ENCODE measurements at places on chromosomes 2 and 18. TPM values are rescaled to one million over a fixed set of nuclear protein-coding genes. Genes with fewer than 3 reads are reported as not detected.

Gene UGT1A8
- total RNA-seq: not detected

Gene DSG4
- total RNA-seq: not detected

Gene KCNS3
- total RNA-seq: 0.41 TPM

Gene PTPRM
- 0.66 TPM for total RNA-seq

Gene CIB4
- not detected for total RNA-seq

Gene FAM136A
- 41.7 TPM for total RNA-seq

Gene CREG2
- total RNA-seq: not detected

Gene MC2R
- not detected for total RNA-seq

Gene RANBP2
- total RNA-seq: 69.5 TPM

GRCh38 chr18:73646772-73647171 is 500.9 kb downstream of the FBXO15 start:
- H3K4me3 ChIP-seq: no peak overlapping the region
- no peak overlapping the region for H3K27ac ChIP-seq
- H3K4me1 ChIP-seq: no peaks in the 10 kb centered on the region
- no peaks in the 10 kb centered on the region for H3K27me3 ChIP-seq
- no peak for DNase-seq

DNA sequence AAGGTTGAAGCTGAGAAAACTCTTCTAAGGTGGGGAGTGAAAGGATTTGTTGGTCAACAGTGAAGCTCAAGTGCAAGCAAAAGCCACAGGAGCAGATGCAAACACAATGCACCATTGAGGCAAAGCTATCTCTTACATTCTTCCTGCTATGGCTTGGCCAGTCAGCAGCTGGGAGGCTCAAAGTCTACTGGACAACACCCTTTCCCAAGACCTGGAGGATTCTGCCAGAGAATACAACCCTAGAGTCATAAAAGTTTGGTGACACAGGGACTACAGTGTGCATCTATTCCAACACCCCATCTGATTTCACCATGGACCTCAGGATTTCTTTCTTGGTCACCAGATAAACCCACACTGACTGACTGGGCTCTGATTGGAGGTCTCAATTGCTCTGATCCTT is 342.0 kb downstream of the HRH4 start:
- H3K4me1 ChIP-seq: no peaks in the 10 kb centered on the region
- H3K27me3 ChIP-seq: no peaks in the 10 kb centered on the region
- no peak overlapping the region for H3K27ac ChIP-seq
- no peak overlapping the region for H3K4me3 ChIP-seq
- DNase-seq: no peak

DNA sequence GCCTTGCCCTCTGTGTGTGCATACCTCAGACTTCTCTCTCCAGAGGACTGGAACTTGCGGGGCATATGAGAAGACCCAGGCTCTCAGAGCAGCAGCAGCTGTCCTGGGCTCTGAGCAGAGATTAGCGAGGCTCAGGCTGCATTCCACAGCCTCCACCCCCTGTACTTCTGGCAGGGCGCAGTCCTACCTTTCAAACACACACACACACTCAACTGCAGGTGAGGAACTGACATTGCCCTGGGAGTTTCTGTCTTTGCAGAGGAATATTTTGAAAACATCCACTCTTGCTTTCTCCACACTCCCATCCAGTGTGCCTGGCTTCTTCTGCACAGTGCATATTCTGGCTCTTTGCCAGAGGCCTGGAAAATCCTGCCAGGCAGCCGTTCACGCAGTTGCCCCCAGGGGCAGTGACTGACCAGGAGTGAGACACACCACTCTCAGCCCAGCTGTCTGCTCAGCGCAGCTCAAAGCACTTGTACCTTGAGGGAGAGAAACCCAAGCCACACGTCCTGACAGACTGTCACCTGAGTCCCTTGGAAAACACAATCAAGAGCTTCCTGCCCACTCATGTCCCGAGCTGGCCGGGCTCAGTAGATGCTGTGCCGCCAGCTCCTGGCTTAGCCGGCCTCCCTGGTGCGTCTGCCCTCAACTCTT is 460.8 kb downstream of the RNF144A start:
- H3K27ac ChIP-seq: no peak overlapping the region
- no peaks in the 10 kb centered on the region for H3K36me3 ChIP-seq
- no peaks in the 10 kb centered on the region for H3K4me1 ChIP-seq
- H3K27me3 ChIP-seq: no peaks in the 10 kb centered on the region
- H3K4me3 ChIP-seq: no peak overlapping the region

DNA sequence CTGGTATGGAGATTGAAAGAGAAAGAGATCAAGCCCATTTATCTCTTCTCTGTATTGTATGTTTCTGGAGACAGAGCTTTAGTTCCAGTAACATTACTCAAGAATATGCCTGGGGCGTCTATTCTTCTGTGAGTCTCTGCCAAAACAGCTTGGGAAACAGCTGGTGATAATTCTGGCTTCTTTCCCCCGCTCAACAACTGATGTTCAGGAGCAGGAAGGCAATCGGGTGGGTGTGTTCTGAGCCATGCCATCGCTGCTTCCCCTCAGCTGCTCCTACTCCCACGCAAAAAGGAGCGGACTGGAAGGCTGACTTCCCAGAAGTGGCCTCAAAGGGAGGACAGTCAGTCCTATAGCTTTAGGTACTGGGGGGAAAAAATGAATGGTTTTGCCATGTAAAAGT is 695.1 kb downstream of the PLCL1 start:
- no peak overlapping the region for H3K4me3 ChIP-seq
- no peak for DNase-seq
- H3K27me3 ChIP-seq: no peaks in the 10 kb centered on the region
- no peaks in the 10 kb centered on the region for H3K36me3 ChIP-seq
- H3K4me1 ChIP-seq: no peaks in the 10 kb centered on the region

DNA sequence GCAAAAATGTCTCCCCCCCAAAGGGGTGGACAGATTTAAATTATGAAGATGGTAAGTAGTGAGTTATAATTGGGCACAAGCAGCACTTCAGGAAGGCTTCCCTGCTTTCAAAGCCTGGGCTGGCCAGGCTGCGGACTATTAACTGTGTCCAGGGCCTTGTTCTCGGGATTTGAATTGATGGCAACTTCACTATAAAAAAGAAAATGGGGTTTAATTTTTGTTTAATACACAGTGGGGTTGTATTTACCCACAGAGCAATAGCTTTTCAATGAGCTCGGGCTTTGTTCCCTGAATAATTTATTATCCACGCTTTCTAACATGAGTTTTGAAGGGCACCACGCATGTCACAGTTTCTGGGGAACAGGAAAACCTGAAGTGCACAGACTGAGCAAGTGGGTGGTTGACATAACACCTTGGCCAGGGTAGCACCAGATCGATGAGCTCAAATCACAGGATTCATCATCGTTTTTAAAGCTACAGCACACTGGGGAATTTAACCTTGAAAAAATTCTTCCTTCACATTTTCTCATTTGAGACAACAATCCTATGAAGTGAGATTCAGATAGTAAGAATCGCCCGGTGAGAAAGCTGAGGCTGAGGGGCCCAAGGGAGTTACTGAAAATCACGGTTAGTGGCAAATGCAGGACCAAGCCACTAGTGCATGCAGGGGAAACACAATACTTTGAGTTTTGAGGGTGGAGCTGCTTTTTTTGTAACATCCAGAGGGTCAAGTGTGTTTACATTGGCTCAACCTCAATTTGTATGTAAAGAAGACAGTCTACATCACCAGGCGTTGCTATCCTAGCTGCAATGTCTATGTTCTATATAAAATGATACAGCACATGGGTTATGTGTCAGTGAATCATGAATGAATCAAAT is 28.9 kb upstream of the LMAN1 start:
- no peak for DNase-seq
- no peak overlapping the region for H3K4me3 ChIP-seq
- no peaks in the 10 kb centered on the region for H3K36me3 ChIP-seq

DNA sequence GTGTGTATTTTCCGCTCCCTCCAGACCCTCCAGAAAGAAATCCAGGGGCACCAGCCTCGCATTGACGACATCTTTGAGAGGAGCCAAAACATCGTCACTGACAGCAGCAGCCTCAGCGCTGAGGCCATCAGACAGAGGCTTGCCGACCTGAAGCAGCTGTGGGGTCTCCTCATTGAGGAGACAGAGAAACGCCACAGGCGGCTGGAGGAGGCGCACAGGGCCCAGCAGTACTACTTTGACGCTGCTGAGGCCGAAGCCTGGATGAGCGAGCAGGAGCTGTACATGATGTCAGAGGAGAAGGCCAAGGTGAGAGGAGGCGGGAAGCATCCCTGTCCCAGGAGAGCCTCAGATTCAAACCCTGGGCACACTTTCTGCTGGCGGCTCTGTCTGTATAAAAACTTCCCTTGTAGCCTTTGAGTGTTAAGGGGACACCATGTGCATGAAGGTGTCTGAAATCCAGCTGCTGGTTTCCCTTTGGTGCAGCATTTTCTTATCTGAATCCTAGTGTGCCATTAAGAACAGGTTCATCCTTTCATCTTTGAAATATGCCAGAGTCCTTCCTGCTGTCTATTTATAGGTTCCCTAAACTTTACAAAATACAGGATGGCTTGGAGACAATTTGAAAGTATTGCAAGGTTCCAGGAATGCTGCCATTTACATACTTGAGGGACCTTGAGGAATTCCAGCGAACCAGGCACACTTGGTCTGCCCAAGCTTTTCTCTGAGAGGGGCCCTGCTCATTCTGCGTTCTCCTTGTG is 77.1 kb upstream of the EML6 start:
- no peaks in the 10 kb centered on the region for H3K27me3 ChIP-seq
- H3K4me3 ChIP-seq: no peak overlapping the region
- no peaks in the 10 kb centered on the region for H3K4me1 ChIP-seq
- no peak overlapping the region for H3K27ac ChIP-seq
- peaks cover 99% of the 10 kb centered on the region for H3K36me3 ChIP-seq

DNA sequence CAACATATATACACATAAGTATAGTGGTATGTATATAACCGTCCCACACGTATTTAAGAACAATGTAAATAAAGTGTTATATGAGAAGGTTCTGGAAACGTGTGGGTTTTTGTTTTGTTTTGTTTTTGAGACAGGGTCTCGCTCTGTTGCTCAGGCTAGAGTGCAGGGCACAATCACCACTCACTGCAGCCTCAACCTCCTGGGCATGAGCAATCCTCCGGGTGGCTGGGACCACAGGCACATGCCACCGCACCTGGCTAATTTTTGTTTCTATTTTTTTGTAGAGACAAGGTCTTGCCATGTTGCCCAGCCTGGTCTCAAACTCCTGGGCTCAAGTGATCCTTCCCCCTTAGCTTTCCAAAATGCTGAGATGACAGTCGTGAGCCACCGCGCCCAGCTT is 6.2 kb downstream of the ADAM17 start:
- H3K36me3 ChIP-seq: no peaks in the 10 kb centered on the region
- H3K4me3 ChIP-seq: no peak overlapping the region
- peak overlapping the region; percentile 80 for H3K27ac ChIP-seq
- peaks cover 86% of the 10 kb centered on the region for H3K4me1 ChIP-seq
- no peaks in the 10 kb centered on the region for H3K27me3 ChIP-seq

DNA sequence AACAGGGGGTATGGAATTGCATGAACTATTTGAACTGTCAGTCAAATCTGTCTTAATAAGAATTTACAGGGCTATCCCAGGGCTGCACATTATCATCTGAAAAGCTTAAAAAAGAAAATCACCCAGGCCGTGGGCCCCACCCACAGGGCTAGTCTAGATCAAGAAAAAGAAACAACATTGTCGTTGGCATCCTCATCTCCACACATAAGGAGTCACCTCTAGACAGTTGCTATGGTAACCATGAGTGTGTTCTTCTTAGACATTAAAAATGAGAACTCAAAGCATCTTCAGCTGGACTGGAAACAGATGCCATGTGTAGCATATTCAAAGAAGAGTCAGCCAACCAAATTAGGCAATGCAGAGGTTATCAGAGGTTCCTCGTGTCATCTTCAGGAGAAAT is 72.3 kb upstream of the CPO start:
- no peaks in the 10 kb centered on the region for H3K36me3 ChIP-seq
- no peak overlapping the region for H3K27ac ChIP-seq
- no peak overlapping the region for H3K4me3 ChIP-seq
- no peak for DNase-seq

- H3K27me3 ChIP-seq: no peaks in the 10 kb centered on the region
- no peaks in the 10 kb centered on the region for H3K36me3 ChIP-seq
- no peak for DNase-seq
- H3K4me1 ChIP-seq: no peaks in the 10 kb centered on the region
- H3K4me3 ChIP-seq: no peak overlapping the region
Observed at GRCh38 chr2:151024696-151025251, 236.9 kb downstream of the RBM43 start.

- no peak overlapping the region for H3K27ac ChIP-seq
- no peak for DNase-seq
- no peaks in the 10 kb centered on the region for H3K27me3 ChIP-seq
- H3K4me1 ChIP-seq: no peaks in the 10 kb centered on the region
Observed at GRCh38 chr2:158600155-158600802, 143.5 kb downstream of the PKP4 start.

DNA sequence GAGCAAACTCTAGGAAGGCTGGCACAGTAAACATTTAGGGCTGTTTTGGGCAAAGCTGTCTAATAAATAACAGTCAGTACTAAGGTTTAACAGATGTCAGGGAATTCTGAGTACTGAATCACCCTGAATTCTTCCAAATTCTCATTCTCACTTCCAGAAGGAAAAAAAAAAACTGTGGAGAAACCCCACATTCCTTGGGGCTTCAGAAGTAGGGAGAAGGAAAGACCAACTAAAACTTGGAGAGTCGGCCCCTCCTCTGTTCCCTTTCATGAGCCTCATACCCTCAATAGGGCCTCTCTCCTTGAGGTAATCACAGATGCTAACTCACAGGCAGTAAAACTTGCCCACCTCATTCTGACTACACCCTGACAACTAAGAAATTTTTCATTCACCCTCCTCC is 62.1 kb downstream of the CCDC148 start:
- H3K4me3 ChIP-seq: no peak overlapping the region
- H3K36me3 ChIP-seq: no peaks in the 10 kb centered on the region
- no peak overlapping the region for H3K27ac ChIP-seq
- no peaks in the 10 kb centered on the region for H3K27me3 ChIP-seq
- DNase-seq: no peak
- no peaks in the 10 kb centered on the region for H3K4me1 ChIP-seq

- no peaks in the 10 kb centered on the region for H3K4me1 ChIP-seq
- no peak overlapping the region for H3K4me3 ChIP-seq
Observed at GRCh38 chr2:197920592-197921201, 116.3 kb downstream of the PLCL1 start.

GRCh38 chr2:120255986-120256650 is 3.5 kb downstream of the RALB start:
- no peaks in the 10 kb centered on the region for H3K36me3 ChIP-seq
- no peak overlapping the region for H3K4me3 ChIP-seq
- no peak overlapping the region for H3K27ac ChIP-seq
- peaks cover 48% of the 10 kb centered on the region for H3K4me1 ChIP-seq
- DNase-seq: no peak

GRCh38 chr2:25098056-25098455 is 56.2 kb downstream of the EFR3B start:
- no peaks in the 10 kb centered on the region for H3K27me3 ChIP-seq
- H3K4me1 ChIP-seq: no peaks in the 10 kb centered on the region
- H3K27ac ChIP-seq: no peak overlapping the region
- H3K4me3 ChIP-seq: no peak overlapping the region
- DNase-seq: no peak

- H3K4me3 ChIP-seq: no peak overlapping the region
- peaks cover 16% of the 10 kb centered on the region for H3K27me3 ChIP-seq
- DNase-seq: no peak
- no peak overlapping the region for H3K27ac ChIP-seq
- H3K4me1 ChIP-seq: peaks cover 13% of the 10 kb centered on the region
Observed at GRCh38 chr2:216687646-216688045, 7.7 kb downstream of the IGFBP5 start.

- no peak for DNase-seq
- no peak overlapping the region for H3K27ac ChIP-seq
Observed at GRCh38 chr2:134080386-134081089, 173.3 kb upstream of the MGAT5 start.

GRCh38 chr2:98869870-98870269 is 66.2 kb downstream of the CRACDL start:
- H3K36me3 ChIP-seq: no peaks in the 10 kb centered on the region
- H3K4me1 ChIP-seq: no peaks in the 10 kb centered on the region
- H3K4me3 ChIP-seq: no peak overlapping the region
- H3K27me3 ChIP-seq: peaks cover 2% of the 10 kb centered on the region

Data from B cell (primary cell).